Endothelial cell of umbilical vein (primary cell): ENCODE measurements at places on chromosomes 13 and 19. TPM values are rescaled to one million over a fixed set of nuclear protein-coding genes. Genes with fewer than 3 reads are reported as not detected.

The CCDC169 gene
- 0.78 and 1.2 TPM in 2 replicates for polyA plus RNA-seq

The ZNF154 gene
- polyA plus RNA-seq = 1.1 and 1.3 TPM in 2 replicates

The FAM124A gene
- 3.8 and 5.2 TPM in 2 replicates for polyA plus RNA-seq

The SELENOV gene
- not detected in 2 replicates for polyA plus RNA-seq

The ZNF729 gene
- not detected in 2 replicates for polyA plus RNA-seq

The VN1R4 gene
- polyA plus RNA-seq = not detected in 2 replicates

GRCh38 chr13:114200399-114200911 lies 21.4 kb downstream of the CFAP97D2 start:
- no peak for DNase-seq

DNA sequence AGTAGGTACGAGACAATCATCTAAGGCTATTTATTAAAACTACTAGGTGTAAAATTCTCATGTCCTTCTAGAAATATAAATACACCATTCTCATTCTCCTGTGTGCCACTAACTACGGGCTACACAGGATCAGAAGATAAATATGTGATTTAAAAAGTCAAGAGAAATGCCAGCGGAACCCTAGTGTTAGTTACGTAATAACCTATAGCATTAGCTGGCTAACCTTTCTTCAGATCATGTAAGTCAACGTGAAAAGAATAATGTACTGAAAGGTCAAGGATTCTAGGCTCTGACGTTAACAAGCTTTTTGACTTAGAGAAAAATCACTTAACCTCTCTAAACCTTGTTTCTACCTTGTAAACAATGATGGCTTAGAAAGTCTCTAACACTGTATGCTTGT lies 121.8 kb downstream of the RGCC start:
- no peak for DNase-seq

GRCh38 chr19:18514800-18515682 lies 6.8 kb downstream of the ELL start:
- DNase-seq = peak; percentile 90

DNA sequence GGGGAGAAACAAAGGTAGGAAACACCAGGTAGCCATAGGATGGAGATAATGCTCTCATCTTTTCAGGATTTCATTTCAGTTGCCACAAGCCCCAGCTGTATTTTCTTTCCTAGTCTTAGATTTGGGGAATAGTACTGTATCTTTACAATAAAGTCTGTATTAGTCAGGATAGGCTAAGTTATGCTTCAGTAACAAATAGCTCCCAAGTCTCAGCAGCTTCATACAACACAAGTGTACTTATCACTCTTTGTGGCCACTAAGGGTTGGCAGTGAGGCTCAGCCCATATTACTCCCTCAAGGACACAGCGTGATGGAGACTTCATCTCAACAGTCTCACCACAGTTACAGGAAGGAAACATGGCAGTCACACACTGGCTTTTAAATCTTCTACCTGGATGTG lies 61.4 kb downstream of the STARD13 start:
- no peak for DNase-seq

- DNase-seq = no peak
Measured at GRCh38 chr13:46475541-46475991, 77.4 kb upstream of the LRCH1 start.

DNA sequence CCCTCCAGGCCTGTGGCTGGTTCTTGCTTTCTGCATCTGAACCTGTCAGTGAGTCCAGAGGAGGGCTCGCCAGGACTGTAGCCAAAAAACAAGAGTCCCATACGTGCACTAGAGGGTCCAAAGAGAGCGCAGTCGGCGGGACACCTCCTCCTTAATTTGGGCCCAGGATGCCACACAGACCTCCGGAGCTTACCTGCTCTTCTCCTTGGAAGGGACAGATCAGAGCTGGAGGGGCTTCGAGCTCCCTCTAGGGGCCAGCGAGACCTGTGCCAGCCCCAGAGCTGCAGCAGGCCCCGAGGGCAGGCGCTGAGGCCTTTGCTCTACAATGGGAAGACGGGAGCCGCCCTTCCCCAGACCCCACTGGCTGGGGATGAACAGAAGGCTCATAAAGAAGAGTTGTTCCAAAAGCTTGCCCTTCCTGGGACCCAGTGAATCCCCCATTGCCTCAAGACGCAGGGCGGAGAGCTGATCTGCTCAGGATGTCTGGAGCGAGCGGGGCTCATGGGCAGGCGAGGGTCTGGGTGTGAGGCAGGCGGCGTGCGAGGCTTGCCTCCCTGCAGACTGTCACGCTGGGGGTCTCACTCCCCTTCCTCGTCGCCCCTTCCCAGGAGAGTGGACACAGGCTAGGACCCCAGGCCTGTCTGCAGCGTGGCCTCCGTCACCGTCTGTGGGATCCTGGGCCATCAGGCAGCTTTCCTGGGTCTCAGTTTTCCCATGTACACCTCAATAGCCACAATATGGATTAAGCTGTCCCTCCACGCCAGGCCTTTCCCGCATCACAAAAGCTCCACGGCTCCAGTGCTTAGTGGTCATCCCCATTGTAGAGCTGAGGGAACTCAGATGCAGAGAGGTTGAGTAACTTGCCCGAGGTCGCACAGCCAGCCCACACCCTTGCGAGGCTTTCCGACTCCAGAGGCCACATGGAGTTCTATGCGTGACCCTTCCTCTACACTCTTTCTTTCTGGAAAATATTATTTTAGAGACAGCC lies 46.9 kb upstream of the VSTM2B start:
- DNase-seq = no peak

DNA sequence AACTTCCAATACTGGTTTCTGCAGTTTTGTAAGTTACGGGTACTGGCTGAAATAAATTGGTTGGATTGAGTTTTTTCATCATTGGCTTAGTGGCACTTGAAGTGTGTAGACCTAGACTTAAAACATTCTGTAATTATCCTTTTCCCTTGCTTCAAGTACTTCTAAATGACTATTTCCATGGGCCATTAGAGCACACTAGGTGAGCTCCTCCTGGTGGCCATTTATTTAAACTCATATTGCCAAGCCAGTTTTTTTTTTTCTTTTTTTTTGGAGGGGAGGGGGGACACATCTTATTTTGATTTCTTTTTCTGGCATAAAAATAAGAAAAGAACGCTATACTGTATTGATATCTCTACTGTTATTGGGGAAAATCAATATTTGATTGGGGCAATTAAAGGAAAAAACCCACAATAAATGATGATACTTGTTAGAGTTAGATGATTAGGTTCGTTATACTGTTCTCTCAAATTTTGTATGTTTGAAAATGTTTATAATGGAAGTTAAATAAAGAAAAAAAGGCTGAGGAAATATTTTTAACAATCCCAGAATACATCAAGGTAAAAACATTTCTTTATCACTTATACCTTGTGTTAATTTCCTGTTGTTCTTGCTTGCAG lies 82.9 kb downstream of the PDS5B start:
- DNase-seq = peak; percentile 61

- DNase-seq = no peak
Measured at GRCh38 chr13:73216381-73216831, 157.6 kb downstream of the KLF5 start.

- no peak for DNase-seq
Measured at GRCh38 chr19:39936020-39936419, 1.6 kb upstream of the FCGBP start.
